ENCODE measurements at places on chromosomes 16 and 17.

DNA sequence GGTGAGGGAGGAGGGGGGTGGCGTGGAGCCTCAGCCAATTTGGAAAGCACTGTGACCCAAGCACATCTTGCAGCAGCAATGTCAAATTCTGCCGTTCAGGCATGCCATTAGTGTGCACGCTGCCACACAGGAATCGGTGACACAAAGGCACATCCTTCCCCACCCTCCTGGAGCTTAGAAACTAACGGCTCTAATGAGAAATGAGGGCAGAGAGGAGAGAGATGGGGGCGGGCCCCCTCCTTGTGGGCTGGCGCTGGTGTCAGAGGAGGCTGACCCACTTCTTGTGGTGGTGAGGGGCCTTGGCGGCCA, 94.8 kb downstream of the RTN4RL1 start:
- no peak for DNase-seq

DNA sequence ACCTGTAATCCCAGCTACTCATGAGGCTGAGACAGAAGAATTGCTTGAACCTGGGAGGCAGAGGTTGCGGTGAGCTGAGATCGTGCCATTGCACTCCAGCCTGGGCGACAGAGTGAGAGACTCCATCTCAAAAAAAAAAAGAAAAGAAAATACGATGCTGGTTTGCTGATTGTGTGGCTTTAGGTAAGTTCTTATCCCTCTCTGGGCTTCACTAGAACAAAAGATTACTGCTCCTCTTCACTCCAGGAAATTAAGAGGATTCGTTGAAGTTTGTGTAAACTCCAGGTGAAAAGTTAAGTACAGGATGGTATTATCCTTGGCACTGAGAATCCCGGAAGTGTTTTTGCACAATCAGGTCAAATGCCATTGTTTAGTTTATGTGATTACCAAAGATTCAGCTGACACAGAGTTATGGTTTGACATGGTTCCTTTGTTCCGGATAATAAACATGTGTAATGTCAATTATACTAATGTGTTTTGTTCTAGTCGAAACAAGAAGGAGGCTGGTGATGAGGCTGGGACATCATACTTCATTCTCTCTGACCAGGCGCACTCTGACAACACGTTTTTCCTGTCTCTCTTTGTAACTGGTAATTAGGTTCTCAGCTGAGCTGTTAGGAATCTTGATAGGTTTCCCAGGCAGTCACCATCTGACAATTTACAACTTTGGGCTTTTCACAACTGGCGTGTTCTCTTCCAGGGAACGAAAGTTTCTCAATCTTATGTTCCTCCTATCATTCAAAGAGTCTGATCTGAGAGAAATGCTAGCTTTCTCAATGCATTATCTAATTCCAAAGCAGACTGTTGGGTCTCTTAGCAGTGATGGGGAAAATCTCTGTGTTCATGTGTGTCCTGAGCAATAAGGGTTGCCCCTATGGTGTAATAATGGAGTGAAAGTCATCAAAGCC, 10.8 kb upstream of the TAOK1 start:
- no peak for DNase-seq

- no peak for DNase-seq
These were observed 29.5 kb upstream of the MED9 start for GRCh38 chr17:17447264-17447663.

DNA sequence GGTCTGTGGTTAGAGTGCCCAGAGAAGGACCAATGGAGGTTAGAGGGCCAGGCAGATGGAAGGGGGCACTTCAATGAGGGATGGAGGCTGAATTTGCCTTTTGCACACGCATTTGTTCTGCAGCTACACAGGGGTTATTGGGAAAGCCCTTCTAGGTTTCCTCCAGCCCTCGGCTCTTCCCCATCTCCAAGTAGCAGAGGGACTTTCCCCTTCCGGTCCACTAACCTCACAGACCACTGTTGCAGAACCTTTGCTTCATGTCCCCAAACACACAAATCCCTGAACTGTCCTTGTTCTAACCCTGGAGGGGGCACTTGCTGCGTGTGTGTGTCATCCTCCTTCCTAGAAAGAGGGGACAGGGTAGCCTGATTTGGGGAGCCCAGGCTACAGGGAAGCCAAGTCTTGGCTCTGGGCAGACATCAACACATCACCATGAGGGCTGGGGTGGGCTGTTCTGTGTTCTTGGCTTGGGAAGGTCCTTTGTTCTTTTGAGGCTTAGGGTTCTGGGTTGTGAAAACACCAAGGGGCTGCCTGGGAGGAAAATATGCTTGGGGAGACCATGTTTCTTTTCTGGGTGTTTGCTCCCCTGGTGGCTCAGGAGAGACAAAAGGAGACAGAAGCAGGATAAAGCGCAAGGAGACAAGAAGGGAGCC, 7.3 kb upstream of the NR1D1 start:
- DNase-seq, result no peak

DNA sequence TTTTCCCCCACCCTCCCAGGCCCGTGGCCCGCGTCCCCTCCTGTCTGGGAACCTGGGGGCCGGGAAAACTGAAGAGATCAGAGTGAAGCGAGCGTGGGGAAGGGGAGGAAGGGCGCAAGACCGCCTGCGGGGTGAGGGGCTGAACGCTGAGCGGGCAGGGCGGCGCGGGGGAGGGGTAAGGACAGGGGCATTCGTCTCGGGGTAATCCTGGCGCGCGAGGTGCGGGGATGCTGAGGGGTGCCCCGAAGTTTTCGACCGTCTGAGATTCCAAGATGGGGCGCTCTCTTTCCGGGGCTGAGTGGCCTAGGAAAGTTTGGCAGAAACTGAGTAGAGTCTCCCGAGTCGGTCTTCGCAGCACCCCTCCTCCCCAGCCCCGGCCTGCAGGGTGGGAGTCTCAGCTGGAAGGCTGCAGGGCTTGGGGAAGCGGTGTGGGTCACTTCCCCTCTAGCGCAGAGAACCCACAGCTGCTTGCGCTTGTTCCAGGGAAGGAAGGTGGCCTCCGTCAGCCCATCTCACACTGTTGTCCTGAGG, 555 bp downstream of the TTYH2 start:
- no peak for DNase-seq

Data from effector CD4-positive, alpha-beta T cell (primary cell).